ENCODE measurements at places on chromosomes 12 and 14.
A peak's percentile ranks its signal among the peaks of the same experiment; 100 is the strongest.

- no peak for DNase-seq
These were observed 109.3 kb upstream of the MYF6 start for GRCh38 chr12:80598004-80598606.

- no peak for DNase-seq
These were observed 21.1 kb downstream of the KRT18 start for GRCh38 chr12:52969828-52970569.

DNA sequence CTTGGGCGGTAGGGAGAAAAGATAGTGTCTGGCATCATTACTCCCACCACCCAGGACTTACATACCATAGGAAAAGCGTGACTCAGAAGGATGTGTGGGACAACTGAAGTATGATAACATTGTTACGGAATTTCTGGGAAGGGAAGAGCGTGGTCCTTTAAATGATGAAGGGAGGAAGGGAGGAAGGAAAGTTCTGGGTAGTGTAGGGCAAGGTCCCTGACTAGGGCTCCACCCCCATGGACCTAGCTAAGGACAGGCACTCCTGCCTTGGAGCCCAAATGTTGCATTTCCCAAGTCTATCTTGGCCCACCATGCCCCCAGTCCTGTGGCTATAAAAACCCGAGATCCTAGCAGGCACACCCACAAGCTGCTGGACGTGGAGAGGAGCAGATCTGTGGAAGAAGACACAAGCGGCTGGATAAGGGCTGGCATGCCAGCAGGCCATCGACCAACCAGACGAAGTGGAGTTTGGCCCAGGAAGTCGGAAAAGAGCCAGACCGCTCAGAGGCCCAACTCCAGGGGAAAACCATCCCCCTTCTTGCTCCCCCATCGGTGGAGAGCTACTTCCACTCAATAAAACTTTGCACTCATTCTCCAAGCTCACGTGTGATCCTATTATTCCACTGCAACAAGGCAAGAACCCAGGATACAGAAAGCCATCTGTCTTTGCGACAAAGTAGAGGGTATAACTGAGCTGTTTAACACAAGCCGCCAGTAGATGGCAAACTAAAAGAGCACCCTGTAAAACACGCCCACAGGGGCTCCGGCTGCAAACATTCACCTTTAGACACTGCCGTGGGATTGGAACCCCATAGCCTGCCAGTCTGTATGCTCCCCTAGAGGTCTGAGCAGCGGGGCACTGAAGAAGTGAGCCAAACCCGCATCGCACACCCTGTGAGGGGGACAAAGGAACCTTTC lies 23.0 kb upstream of the RAB21 start:
- DNase-seq = no peak

DNA sequence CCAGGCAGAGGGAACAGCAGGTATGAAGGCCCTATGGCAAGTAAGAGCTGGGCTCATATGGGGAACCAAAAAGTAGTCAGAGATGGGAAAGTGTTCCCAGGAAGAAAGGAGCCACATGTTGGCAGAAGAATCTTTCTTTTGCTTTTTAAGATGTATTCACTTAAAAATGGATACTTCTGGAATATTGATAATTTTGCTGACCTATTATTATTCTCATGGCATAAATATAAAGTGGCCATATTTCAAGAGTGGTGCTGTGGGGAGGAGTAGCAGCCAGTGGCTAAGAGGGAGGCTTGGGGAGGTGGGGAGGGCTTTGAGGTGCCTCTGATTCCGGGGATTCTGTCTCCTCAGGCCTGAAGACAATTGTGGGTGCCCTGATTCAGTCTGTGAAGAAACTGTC lies 108.2 kb downstream of the SCN8A start:
- DNase-seq = no peak

GRCh38 chr12:54830199-54830598 lies 24.1 kb upstream of the MUCL1 start:
- DNase-seq = no peak

- DNase-seq = peak; percentile 85
These were observed 424 bp downstream of the TEDC1 start for GRCh38 chr14:105491366-105491973.

DNA sequence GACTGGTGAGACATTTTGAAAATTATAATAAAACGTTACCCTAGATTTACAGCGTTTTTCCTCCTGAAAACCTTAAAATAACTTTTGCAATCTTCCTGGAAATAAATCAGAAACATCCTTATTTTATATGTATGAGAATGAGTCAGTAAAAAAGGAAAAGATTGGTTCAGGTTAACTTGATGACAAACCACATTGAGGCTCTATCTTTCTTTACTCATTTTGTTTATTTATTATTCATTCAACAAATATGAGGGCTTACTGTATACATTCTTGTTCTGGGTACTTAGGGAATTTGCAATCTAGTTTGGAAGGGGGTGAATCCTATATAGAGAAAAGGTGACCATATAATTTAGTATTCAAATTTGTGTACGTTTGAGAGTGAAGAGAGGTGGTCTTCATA lies 156.6 kb downstream of the UNC79 start:
- no peak for DNase-seq

DNA sequence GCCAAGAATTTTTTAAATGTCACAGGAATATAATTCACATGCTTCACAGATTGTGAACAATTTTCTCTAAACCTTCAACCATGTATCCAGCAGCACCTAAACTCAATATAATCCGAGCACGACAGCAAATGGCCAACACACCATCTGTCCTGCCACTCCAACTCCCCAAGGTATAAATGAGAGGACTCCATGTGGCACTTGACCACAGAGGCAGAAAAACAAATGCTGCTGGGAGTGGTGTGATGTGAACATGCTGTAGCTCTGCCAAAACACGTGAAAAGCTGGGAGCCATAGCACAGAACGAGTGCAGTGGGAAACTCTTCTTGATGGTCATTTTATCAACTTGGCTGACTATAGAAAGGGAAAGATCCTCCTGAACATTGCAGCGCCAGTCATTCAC lies 70.9 kb downstream of the LLPH start:
- DNase-seq = no peak

- DNase-seq = no peak
These were observed 46.5 kb downstream of the CCER1 start for GRCh38 chr12:90908465-90908864.

DNA sequence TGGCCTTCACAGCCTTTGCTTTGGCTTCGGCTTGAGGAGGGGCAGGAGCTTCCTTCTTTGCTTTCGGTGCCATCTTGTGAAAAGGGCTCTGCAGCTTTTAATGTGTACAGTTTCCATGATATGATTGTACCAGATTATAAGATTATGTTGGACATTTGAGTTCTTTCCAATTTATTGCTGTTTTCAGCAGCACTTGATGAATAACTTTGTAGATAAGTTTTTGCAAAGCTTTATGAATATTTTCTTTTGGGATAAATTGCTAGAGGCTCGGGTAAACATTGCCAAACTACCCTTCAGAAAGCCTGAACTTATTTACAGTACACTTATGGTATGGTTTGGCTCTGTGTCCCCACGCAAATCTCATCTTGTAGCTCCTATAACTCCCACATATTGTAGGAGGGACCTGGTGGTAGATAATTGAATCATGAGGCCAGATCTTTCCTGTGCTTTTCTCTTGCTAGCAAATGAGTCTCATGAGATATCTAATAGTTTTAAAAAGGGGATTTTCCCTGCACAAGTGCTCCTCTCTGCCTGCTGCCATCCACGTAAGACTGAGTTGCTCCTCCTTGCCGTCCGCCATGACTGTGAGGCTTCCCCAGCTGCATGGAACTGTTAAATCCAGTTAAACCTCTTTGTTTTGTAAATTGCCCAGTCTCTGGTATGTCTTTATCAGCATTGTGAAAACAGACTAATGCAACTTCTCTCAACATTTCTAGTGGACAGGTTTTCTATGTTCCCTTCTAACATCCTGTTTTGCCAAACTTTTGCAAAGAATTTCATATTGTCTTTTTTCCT lies 70.4 kb downstream of the RCOR1 start:
- no peak for DNase-seq

DNA sequence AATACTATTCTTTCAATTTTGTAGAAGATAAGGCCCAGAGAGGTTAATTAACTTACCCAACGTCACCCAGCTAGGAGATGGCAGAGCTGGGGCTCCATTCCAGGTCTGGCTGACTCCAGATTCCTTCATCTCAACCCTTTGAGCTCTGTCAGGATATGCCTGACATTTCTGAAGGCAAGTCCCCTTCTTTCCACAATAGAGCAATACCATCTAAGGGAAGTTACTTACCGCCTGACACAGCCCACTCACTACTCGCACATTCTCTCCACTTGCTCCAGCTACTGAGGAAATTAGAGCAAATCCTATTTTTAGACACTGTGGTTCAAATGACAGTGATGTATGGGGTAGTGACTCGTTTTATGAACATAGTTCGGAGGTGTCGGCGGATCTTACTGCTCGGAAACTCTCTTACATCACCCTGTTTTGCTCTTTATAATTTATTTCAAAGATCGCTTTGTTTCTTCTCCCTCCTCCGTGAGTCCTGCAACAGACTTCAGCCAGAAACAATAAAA lies 2.0 kb upstream of the WSCD2 start:
- no peak for DNase-seq

DNA sequence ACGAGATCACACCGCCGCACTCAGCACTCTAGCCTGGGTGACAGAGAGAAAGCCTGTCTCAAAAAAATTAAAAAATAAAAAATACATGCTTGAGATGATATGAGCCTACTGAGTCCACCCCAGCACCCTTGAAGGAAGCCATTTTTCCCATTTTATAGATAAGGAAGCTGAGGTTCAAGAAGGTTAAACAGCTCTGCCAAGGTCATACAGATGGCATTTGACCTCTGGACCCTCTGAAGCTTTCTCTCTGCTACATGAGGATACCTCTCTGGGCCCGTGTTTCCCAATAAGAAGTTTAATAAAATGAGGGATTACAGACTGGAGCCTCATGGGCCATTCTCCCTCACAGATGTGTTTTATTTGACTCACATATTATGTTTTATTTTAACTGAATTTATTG lies 53.9 kb upstream of the PNMA1 start:
- no peak for DNase-seq

DNA sequence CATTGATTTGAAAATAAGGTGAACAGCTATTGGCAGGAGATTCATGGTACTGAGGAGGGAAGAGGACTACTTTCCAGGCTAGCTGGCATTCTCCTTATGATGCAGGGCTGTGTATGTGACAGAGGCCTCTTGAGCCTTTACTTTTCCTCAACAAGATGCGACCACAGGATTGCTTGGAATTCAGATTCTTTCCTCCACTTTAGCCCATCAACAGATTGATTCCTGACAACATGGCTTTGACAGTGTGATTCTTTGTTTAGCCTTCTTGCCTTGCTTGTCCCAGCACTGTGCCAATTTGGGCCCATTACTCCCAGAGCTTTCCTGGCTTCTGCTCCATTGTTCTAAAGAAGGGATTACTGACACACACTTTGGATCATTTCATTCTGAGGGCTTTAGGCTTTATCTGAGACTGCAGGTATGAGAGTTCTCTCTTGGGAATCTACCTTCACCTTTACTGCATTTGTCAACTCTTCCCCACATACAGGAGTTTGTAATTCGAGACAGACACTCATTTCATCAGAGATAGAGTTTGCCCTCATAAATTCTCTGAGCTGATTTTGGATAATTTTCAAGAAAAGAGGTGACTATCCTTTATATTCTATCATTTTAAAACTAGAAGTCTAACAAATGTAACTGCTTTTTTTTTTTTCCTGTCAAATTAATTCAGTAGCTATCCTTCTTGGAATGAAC lies 206.4 kb upstream of the GZMB start:
- no peak for DNase-seq

- DNase-seq = no peak
These were observed 23.7 kb upstream of the HDAC7 start for GRCh38 chr12:47843226-47843980.
